ENCODE measurements at places on chromosomes 3 and 15.

- DNase-seq, result no peak
Measured at GRCh38 chr3:125477701-125478100, 42.3 kb downstream of the SNX4 start.

DNA sequence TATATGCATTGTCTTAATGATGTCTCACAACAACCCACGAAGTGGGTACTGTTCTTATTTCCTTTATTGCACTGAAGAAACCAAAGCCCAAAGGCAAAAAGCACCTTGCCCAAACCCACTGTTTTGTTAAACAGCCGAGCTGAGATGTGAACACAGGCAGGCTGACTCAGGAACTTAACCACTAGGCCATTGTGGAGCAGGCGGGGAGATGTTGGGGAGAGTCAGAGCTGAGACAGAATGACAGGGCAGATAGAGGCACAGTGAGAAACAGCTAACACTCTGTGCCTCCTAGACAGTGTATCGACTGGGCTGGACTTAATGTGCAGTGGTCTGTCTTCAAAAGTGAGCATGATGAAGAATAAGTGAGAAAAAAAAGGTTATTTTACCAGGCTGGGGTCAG, 56.5 kb downstream of the RPLP1 start:
- no peak for DNase-seq

GRCh38 chr15:72195101-72195511, 2.5 kb downstream of the GRAMD2A start:
- DNase-seq, result peak; percentile 78

- DNase-seq, result peak; percentile 42
Measured at GRCh38 chr3:126925411-126926171, 57.3 kb upstream of the PLXNA1 start.

All from GF-D8 (cell line).